Spinal cord (tissue), 10 donors: ENCODE measurements at places on chromosomes 5 and 9. TPM values are rescaled to one million over a fixed set of nuclear protein-coding genes. Genes with fewer than 3 reads are reported as not detected.

- DNase-seq: no peak
Observed at GRCh38 chr5:92874790-92875189, 706.2 kb downstream of the NR2F1-AS1 start.

DNA sequence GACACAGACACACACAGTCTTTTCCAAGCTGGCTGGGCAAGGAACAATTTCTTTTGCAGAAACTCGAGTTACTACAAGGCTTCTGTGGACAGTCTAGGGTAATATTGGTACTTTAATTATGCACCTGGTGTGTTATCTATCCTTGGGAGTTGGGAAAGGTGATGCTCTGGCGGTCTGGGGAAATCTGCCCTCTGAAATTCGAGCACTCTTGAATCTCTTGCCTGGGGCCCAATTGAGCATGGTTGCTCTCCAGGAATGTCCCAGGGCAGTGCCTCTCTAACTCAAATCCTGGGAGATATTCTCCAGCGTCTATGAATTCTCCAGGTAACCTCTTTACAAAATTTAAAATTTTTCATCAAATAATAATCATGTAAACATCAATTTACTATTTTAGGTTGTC lies 69.3 kb downstream of the KCNIP1 start:
- no peak for DNase-seq

DNA sequence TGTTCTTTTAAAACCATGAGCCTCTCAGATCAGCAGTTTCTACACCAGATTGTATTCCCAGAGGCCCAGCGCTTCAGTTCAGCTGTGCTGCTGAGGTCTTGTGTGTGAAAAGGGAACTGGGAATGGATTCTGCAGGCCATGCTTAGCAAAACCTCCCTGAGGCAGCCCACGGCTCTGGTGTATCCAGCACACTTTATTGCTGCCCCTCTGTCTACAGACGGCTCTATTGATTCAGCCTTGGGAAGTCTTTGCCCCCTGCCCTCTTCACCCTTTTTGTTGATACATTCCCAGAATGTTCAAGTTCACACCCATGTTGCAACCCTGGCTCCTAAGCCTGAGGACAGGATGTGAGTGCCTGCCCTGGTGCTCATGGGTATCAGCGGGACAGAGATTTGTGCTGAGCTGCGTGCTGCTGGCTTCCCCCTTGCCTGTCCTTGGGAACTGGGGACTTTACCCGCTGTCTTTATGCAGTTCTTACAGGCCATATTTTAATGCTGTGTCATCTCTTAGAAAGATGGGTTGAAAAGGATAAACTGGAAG lies 37.3 kb downstream of the ARHGAP26 start:
- no peak for DNase-seq

- DNase-seq: no peak
Observed at GRCh38 chr9:89015336-89015735, 24.1 kb downstream of the S1PR3 start.

Gene IGFBPL1
- 14.8 TPM for total RNA-seq

Gene SEMA4D
- total RNA-seq: 30.9 TPM
